RPMI7951 (cell line): ENCODE measurements at places on chromosomes 3 and 15. TPM values are rescaled to one million over a fixed set of nuclear protein-coding genes. Genes with fewer than 3 reads are reported as not detected.

MORC1 gene
- not detected in 2 replicates for total RNA-seq

WDR5B gene
- total RNA-seq: 6.2 and 9.4 TPM in 2 replicates

SLC7A14 gene
- total RNA-seq: 0.12 TPM in 1 of 2 replicates, not detected in the other

PXYLP1 gene
- 13.8 and 18.7 TPM in 2 replicates for total RNA-seq

SCN11A gene
- not detected in 2 replicates for total RNA-seq

CCR2 gene
- not detected in 2 replicates for total RNA-seq

PDCD10 gene
- 122 and 146 TPM in 2 replicates for total RNA-seq

ELP6 gene
- total RNA-seq: 40.4 and 46.2 TPM in 2 replicates

DNAJA4 gene
- 0.59 and 1.6 TPM in 2 replicates for total RNA-seq

MNS1 gene
- 9.6 and 9.7 TPM in 2 replicates for total RNA-seq

PLA2G4F gene
- total RNA-seq: not detected in 2 replicates

TFG gene
- 104 and 134 TPM in 2 replicates for total RNA-seq

CLEC3B gene
- total RNA-seq: 1.7 and 2.4 TPM in 2 replicates

VEPH1 gene
- total RNA-seq: 85.5 and 91.9 TPM in 2 replicates

C3orf33 gene
- total RNA-seq: 0.68 and 1.3 TPM in 2 replicates

- peak; percentile 49 for DNase-seq
Measured at GRCh38 chr15:44584162-44584749, 47.3 kb downstream of the EIF3J start.

DNA sequence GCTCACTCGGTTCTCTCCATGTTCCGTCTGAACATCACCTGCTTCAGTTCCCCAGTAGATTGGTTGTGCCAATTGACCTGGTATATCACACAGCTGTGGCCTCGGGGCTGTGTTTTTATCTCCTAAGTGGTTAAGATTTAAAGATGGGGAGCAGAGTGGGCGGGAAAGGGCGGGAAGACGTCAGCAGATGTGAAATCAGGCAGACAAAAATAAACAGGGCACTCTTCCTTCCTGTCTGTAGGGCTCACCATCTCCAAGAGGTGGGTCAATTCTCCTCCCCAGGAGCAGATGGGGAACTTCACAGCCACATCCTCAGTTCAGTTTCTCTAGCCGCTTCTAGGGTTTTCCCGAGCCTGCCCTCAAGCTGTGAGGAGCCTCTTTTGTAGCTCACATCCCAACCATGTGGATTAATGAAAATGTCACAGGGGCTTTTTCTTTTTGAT lies 26.8 kb upstream of the LIMD1 start:
- peak; percentile 82 for DNase-seq

DNA sequence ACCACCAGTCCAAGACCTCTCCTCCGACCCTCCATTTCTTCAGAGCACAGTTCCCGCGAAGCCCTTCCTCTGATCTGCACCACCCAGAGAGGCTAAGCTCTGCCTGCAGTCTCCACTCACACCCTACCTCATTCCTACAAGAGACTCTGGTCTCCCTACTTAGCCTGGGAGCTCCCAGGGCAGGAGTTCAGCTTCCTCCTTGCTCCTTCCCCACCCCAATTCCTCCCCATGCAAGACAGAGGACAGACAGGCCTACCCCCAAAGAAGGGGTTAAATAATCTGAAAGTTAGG lies 12.6 kb upstream of the VIPR1 start:
- no peak for DNase-seq

DNA sequence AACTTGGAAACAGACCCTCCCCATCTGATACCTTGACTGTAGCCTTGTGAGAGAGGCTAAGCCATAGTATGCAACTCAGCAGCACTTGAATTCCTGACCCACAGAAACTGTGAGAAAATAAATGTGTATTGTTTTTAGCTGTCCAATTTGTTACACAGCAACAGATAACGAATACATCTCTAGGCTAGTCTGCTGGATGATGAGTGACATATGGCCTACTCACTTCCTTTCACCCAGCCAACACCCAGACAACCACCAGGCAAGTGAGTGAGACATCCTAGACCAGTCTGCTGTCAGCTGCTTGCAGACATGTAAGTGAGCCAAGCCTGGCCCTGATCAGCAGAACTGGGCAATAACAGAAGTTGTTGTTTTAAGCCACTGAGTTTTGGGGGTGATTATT lies 19.2 kb upstream of the SMAD6 start:
- DNase-seq: peak; percentile 21

DNA sequence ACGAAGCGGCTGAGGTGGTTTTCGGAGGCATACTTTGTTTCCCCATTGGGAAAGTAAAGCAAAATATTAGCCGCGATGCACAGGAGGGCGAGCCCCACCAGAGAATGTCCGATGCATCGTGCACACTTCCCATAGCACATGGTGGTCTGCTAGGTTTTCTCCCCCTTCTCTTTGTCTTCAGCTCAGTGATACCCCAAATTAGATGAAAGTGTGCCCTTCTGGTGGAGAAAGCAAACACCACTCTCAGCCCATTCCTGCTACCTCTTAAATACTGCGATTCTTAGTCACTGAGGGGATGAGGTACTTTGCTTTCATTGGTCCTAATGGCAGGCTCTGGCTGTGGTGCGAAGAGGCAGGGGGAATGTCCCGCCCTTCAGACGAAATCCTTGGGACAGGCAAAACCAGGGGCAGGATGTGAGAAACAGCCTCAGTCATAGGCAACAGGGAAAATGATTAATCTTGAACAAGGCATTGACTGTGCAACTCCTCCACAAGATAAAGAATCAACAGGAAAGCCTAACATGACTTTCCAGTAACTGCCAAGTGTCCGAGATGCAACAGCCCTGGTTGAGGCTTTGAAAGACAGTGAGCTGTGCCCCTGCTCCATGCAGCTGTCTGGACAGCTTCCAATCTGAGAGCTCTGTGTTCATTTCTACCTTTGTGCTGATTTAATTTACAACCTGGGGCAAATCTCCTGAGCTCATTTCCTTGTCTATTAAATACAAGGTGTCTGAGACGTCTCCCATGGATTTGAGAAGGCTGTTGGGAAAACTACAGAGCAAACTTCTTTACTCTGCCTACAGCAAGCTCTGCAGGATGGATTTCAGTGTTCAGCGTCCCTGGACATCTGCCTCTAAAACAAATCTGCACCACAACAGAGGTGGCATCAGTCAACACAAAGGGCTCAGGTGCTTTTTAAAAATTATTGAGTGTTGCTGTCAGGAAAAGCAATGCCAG lies at the start of gene TM4SF1:
TSS of gene TM4SF1 (minus strand) at position 242 of the 957 bp plus-strand sequence. CDS start at position 140, 102 bp downstream.
- peak; percentile 93 for DNase-seq

- DNase-seq: peak; percentile 35
Measured at GRCh38 chr3:9673082-9673481, 23.8 kb downstream of the MTMR14 start.

GRCh38 chr15:41967506-41968206 lies 4.7 kb downstream of the EHD4 start:
- DNase-seq: peak; percentile 87

DNA sequence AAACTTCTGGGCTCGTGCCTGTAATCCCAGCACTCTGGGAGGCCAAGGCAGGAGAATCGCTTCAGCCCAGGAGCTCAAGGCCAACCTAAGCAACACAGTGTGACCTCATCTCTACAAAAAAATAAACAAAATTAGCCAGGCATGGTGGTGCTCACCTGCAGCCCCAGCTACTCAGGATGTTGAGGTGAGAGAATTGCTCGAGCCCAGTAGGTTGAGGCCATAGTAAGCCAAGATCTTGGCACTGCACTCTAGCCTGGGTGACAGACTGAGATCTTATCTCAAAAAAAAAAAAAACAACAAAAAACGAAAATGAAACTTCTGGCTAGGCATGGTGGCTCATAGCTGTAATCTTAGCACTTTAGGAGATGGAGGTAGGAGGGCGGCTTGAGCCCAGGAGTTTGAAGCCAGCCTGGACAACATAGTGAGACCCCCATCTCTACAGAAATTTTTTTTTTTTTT lies 53.7 kb downstream of the PIK3CB start:
- DNase-seq: peak; percentile 61

GRCh38 chr3:126343649-126344035 lies 13.6 kb downstream of the KLF15 start:
- no peak for DNase-seq

DNA sequence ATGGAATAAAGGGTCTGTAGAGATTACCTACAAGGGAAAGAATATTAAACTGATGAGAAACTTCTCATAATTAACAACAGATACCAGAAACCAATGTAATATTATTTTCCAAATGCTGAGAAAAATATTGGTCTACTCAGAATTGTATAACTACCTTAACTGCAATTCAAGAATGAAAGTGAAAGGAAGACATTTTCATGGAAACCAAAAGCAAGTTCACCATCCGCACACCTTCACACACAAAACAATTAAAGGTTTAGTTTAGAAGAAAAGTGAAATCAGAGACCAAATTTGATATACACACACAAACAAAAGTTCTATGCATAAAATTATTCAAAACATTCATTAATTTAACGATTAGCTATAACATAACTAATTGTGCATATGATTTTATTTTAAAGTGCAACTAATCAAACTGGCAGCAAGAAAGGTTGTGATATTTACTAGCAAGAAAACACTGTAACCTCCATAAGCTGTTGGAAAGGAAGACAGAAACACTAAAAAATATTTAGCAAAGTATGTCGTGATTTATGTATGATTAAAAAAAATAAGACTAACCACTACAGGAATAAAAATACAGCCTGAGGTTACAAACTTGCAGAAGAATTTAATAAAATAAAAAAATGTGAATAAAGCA lies 395.5 kb downstream of the FGF12 start:
- no peak for DNase-seq

GRCh38 chr3:31522152-31522551 lies 10.6 kb upstream of the STT3B start:
- DNase-seq: no peak

- peak; percentile 34 for DNase-seq
Measured at GRCh38 chr15:38168467-38169070, 84.1 kb upstream of the SPRED1 start.

DNA sequence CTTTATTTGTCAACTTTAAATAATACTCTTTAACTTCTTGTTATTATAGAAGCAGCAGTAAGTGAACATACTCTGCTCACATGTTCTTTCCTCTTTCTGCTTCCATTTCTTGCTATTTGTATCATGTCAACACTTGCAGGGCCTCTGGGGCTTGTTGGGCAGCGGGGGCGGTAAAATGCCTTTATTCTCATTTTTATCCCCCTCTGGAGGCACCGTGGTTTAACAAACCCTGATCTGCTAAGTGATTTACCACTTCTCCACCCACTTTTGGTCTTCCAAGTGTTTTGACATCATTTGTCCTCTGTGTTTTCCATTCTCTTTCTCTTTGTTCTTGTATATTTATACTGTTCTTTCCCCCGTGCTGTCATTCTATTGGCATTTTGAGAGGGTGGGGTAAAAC lies 33.9 kb downstream of the SCN10A start:
- DNase-seq: no peak

DNA sequence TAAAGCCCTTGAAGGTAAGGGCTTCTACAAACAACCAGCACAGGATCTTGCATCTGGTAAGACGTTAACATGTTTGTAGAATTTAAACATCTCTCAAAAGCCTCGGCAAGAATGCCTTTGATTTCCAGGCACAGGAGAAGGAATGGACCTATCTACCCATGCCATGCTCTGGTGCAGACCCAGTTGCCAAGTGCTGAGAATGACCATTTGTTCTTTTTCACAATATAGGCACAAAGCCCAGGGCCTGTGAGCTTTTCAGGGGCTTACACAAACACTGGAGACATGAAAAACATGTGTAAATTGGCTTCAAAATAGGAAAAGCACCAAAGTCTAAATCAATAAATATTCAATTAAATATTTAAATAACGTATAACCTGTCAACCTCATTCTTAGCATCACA lies 266.9 kb upstream of the TTC14 start:
- no peak for DNase-seq

DNA sequence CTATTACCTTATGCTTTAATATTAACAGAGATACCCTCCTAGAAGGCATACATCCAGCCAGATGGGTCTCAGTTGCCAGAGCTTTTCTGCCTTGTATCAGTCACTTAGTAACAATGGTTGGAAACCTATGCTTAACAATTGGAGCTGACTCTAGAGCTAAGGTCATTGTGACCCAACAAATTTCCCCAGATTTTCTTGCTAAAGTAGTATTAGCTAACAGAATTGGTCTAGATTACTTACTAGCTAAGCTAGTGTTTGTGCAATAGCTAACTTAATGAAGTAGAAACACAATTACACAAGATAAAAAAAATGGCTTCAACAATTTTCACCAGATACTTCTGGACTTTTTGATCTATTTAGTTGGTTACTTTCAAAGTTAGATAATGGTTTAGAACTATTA lies 236.9 kb downstream of the NSUN3 start:
- DNase-seq: no peak

DNA sequence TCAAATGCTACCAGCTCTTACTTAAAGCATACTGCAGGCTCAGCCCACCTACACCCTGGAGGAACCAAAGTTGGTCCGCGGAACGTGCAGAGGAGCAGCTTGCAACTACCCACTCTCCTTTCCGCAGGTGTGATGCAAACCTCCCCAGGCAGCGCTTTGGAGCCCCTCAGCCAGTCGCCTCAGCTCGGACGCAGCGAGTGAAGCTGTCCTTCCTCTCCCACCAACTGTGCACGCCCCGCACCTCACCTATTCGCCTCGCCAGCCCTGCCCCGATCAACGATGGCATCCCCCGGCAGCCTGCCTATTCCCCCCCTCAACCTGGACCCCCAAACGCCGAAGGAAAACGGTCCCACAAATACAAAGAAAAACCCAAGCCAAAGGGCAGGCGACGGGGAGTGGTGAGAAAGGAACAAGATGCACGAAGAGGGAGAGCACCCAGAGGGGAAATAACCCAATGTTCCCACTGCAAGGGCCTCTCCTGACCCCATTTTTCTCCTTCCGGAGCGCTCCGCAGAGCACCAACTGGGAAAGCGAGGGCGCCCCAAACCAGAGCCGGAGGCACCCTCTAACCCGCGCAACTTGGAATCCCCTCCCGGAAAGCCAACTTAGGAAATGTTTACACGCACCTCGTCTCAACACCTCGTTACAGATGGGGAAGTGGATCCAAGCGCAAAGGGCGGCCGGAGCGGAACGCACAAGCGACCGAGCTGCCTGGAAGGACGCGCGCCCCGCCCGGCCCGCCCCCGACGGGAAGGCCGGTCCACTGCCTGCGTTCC lies 665 bp downstream of the GLB1 start:
- DNase-seq: peak; percentile 42

DNA sequence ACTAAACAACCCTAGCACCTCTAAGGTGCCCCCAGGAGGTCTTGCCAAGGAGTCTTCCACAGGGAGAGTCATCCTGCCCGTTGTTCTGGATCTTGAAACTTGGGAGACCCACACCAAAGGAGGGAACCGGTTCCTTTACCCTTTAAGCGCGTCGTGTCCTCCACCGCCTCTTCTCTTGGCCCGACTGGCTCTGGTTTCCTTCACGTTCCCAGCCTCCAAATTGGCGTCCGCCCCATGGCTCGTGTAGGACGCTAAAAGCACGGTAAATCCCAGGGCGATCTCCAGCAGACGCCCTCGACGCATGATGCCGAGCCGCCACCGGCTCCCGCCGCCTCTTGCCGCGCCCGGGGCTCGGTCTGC lies 1.1 kb downstream of the FBN1 start:
- peak; percentile 63 for DNase-seq

DNA sequence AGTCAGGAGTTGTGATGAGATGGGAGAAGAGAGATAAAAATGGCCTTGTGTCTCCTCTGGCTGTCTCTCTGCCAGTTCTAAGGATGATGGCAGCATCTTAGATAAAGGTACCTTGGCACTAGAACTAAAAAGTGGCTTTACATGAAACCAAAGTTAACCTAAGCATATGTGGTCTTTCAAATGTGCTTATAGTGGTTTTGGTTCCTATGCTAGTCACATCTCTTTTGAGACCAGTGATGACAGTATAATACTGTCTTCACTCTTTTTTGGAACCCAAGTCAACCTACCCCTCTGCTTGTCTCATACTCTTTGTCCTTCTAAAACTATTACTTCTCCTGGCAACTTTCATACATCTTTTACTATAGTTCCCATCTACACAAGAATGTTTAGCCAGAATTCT lies 142.2 kb upstream of the SATB1 start:
- no peak for DNase-seq

GRCh38 chr3:12730506-12731242 lies 28.4 kb downstream of the TMEM40 start:
- DNase-seq: peak; percentile 47
